Right atrium auricular region (tissue), 2 donors: ENCODE measurements at places on chromosomes 7 and 10.

- DNase-seq = no peak
Measured at GRCh38 chr10:2839081-2839725, 228.1 kb upstream of the PFKP start.

- DNase-seq = no peak
Measured at GRCh38 chr7:17158261-17158660, 140.2 kb upstream of the AHR start.

DNA sequence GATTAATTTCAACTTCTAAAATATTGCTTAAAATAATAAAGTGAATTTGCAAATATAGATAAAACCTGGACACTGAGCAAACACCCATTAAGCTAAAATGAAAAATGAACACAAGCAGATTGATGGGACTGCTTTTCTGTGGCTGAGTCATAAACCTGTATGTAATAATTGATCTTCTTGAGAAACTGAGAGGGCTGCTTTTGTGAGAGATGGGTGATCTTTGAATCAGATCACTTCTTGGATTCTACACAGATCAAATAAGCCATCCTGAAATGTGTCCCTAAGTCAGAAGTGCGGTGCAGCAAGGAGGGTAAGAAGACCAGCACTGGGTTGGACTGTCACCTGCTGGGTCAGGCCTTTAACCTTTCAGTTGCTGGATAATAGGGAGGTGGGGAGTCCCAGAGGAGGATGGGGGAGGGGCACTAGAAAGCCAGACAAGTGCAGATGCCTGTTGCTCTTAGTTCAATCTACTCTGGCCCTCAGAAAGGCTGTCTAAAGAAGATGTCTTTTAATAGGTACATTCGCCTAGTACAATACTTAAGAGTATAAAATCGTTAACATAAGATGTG, 178.2 kb upstream of the NAMPT start:
- DNase-seq = no peak

DNA sequence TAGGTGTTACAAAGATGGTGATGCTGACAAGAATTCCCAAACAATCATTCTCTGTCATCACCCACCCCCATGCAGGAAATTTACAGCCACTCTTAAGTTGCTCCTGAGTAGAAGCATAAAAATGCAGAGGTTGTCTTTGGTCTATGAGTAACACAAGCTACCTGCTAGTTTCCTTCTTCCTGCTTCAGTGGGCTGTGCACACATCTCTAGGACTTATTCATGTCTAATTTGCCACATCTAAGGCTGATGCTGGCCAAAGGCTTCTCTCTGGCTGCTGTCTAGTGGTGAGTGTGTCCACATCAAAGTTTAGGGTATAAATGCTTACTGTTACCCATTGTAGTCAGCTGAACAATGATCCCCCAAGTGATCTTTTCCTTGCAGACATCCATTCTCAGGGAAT, 662.5 kb downstream of the TYW1 start:
- no peak for DNase-seq

- no peak for DNase-seq
Measured at GRCh38 chr7:23016345-23017253, 2.7 kb upstream of the HYCC1 start.

- no peak for DNase-seq
Measured at GRCh38 chr7:89029864-89030263, 234.3 kb upstream of the TEX47 start.

DNA sequence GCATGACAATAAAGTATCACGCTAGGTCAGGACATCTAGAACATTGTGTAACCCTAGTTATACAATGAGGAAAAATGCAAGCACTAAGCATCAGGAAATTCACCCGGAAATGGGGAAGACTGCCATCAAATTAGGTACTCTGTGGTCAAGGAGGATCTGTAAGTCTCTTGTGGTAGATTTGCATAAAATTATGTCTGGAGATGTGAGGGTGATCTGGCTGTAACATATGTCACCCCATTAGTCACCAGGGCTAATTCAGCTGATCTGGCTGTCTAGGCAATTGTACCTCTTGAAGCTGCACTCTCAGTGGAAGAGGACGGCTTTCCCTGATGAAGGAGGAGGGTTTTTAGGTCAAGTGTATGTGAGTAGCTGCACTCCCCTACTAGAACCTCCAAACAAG, 14.8 kb downstream of the AKR1D1 start:
- no peak for DNase-seq

GRCh38 chr10:15482156-15482555, 111.1 kb upstream of the FAM171A1 start:
- no peak for DNase-seq

DNA sequence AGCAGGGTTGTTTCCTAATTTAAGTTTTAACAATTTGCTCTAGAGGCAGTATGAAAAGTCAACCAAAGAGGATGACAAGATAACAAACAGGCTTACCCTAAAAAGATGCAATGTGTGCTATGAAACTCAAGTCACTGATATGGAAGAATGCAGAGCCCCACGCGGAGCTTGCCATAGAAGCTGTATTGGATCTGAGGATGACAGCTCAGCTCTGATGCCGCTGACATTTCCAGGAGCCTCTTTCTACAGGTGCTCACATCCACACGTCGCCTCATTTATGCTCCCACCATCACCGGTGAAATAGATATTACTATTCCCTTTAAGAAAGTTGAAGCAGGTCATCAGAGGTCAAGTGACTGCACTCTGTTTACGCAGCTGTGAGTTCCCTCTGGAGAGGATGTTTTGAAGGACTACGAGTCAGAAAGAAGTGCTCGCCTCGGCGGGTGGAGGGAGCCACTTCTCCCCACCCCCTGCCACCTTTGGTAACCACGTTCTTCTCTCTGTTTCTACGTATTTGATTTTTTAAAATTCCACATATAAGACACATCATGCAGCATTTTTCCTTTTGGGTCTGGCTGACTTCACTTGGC, 275.4 kb downstream of the GLRX3 start:
- DNase-seq = no peak

- no peak for DNase-seq
Measured at GRCh38 chr7:109836016-109836415, 1254.9 kb upstream of the LRRN3 start.

- DNase-seq = no peak
Measured at GRCh38 chr7:138542183-138542582, 82.1 kb downstream of the TRIM24 start.
